ENCODE measurements at places on chromosomes 4 and X.

- DNase-seq = peak; percentile 56
These were observed 3.8 kb downstream of the TCEAL9 start for GRCh38 chrX:103360092-103360491.

- no peak for DNase-seq
These were observed 267.8 kb upstream of the INTU start for GRCh38 chr4:127364911-127365310.

DNA sequence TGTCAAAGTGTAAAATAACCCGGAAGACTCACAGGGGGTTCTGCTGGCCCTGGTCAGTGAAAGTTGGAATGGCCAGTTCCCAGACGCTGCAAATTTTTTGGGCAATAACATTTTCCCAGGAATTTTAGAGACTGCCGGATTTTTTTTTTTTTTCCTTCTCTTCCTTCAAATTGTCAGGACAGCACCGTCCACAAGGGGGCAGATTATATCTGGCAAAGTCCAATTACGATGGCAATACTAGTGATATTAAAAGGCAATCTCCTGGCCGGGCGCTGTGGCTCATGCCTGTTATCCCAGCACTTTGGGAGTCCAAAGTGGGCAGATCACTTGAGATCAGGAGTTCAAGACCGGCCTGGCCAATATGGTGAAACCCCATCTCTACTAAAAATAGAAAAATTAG lies 20.5 kb downstream of the SLC25A5 start:
- DNase-seq = peak; percentile 55

GRCh38 chr4:80183250-80184052 lies 13.9 kb upstream of the PRDM8 start:
- no peak for DNase-seq

DNA sequence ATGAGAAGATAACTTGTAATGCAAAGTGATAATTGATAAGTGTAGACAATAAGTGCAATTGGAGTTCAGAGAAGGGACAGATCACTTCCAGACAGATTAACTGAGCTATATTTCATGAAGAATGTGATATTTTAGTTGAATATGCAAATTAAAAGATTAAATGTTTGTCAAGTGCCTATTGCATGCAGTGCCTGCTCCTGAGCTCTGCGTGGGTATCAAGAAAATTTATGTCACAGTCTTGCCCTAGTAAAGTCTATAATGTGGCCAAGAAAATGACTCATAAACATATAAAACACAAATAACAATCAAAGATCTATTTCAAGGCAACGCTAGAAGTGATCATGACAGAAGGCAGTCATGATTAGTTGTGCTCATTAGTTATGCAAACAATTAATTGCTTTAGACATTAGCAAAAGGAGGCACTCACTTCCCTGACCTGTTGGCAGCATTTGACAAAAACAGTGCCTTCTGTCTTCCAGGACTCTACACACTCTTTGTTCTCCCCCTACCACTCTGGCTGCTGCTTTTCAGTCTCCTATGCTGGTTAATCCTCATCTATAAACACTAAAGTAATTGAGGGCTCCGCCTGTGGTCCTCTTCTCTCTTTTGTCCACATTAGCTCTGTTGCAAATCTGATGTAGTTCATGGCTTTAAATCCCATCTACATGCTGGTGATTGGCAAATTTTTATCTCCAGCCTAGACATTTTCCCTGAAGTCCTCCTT lies 47.7 kb downstream of the ARHGEF38 start:
- DNase-seq = no peak

GRCh38 chr4:93317561-93317960 lies 511.0 kb upstream of the ATOH1 start:
- no peak for DNase-seq

DNA sequence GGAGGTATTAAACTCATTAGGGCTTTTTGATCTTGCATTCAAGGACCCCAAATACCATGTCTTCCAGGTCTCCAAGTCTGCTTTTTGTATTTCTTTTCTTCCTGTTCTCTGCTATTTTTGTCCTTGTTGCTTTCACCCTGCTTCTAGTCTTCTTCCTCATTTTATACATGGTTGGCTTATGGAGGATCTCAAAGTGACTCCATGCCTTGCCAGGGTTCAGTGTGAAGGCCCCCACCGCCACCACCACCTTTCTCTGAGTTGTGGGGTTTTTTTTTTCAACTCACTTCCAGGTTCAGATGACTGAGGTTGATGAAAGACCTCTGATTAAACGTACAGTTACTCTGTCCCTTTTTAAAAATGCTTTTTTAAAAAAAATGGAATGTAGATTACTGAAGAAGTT lies 96.3 kb downstream of the MAML3 start:
- DNase-seq = peak; percentile 64

DNA sequence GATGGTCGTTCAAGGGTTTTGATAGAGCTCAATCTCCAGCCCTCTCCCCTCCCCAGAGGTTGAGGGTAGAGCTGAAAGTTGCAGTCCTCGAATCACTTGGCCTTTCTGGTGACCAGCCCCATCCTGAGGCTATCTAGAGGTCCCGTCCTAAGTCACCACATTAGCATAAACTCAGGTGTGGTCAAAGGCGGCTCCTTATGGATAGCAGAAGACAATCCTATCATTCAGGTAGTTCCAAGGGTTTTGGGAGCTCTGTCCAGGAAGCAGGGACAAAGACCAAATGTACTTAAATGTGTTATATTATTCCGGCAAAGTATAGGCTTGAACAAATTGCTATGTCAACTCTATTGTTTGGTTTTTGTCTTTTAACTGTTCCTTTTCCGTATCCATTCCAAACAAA lies 30.6 kb downstream of the PDK3 start:
- no peak for DNase-seq

DNA sequence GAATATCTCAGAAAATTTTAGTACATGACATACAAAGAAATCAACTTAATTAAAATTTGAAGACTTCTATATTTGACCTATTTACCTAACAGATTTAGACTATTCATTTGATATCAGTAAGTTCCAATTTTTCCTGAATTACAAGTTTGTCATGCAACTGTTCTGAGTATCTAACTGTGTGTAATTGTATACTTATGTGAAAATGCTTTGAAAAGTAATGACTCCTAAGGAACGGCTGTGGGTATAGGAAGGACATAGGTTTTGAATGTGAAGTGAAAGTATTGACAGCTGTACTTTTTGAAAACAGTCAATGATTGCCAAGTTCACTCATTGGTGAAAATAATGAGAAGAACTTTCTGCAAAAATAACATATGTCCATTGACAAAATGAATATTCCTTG lies 2.9 kb downstream of the GRIA2 start:
- DNase-seq = no peak

GRCh38 chr4:159283696-159284095 lies 180.8 kb downstream of the RAPGEF2 start:
- DNase-seq = no peak

DNA sequence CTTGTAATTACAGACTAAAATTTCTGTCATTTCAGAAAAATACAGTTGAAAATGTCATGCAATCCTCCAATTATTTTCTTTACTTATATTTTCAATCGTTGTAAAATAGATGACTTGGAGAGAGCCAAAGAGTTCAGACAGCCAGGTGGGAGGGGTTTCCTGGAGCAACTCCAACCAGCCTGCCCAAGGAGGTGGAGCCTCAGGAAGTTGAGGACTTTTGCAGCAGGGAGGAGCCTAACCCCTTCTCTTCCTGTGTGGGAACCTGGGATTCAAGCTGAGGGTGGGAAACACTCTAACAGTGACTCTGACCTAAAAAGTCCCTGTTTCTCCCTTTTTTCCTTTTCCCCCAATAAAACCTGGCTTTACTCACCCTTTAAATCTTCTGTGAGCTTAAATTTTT lies 72.2 kb upstream of the GABRG1 start:
- no peak for DNase-seq

DNA sequence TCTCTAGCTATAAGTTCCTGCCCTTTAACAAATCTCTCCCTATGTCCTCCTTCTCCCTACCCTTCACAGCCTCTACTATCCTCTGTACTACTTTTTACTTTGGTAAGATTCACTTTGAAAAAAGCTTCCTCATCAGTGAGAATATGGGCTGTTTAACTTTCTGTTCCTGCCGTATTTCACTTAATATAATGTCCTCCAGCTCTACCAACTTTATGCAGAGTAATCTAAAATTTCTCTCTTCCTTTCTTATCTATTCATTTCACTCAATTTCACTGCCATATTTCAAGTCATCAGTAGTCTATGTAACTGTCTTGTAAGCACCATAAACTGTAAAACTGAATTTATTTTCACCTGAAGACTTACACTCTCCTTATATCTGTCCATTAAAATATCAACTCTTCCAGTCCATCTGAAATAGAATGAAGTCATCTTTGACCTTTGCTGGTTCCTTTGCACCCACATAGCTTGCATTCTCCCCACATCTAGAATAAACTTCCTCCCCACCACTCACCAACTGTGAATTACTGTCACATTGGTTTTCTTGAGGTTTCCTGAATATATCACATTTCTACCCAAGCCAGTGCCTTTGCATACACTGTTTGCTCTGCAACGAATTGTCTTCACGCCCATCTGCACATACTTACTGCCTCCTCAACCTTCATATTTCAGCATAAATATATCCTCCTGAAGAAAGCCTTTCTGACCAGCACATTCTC lies 54.6 kb downstream of the ARAP2 start:
- DNase-seq = no peak

DNA sequence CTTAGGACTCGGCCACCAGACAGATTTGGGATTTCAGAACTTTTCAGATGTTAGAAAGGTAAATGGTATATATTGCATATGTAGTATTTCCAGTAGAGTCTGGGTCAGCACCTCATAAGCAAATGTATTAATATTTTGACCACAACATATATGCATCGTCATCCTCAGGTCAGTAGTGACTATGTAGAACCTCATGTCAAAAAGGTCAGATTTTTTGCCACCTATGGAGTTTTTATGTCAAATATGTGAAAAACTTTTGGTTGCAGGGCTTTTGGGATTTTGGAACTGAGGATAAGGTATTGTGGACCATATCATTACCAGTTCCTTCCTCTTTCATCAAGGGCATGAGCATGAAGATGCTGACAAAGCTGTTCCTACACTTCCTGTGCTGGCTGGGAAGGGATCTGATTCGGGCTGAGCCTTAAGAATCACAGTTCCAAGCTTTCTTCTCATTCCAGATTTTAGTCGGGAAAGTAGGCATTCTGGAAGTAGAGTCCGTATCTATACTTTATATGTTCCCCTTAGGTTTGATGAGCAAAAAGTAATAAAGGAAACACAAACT lies 183.0 kb upstream of the PGRMC2 start:
- DNase-seq = no peak

DNA sequence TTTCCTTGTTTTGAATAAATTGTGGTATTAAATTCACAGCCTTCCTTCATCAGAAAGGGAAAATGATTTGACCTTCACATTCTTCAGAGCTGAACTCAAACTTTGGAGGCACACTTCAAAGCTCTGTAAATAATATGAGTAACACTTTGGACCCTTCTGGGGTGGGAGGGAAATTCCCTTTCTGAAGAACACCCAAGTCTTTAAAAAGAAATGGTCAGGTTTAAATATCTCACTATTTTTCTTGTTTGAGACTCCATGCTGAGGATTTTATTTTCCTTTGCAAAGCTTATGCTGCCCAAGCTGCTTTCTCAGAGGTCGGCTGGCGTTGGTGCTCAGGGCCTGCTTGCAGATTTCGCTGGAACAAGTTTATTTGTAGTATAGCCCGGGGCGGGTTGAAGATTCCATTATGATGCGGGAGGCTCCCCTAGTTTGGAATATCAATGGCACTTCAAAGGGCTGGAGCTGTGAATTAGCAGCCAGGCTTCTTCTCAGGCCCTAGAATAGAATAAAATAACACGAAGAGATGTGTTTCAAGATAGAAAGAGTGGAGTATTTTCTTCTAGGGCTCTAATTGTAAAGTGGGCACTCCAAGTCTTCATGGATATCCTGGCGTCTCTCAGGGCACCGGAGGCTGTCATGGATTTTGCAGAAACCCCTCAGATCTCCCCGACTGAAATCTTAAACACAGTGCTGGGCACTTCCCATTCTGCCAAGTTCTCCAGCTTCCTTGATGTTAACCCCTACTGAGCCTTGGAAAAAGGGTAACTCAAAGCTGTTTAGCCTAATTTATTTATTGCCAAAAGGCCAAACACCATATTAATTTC lies 315.6 kb downstream of the GPAT3 start:
- no peak for DNase-seq

- peak; percentile 40 for DNase-seq
These were observed 57.1 kb upstream of the ATXN3L start for GRCh38 chrX:13376857-13377549.

DNA sequence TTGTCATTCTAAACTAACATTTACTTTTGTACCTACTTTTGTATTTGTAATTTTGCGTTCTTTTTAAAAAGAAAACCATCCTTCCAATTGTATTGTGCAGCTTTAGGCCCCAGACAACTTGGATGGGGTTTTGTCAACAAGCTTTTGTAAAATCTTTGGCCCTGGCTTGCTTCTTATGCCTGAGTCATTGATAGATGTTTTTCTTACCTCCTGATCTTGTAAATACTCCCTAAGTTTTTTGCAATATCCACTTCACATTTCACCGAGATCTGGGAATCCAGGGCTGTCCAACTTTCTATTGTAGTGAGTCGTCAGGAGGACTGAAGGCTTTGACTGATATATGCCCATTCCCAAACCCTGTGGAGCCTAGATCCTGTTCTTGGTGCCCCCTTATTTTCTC lies 126.9 kb upstream of the GUCY1A1 start:
- no peak for DNase-seq

GRCh38 chr4:112189754-112190153 lies 41.8 kb upstream of the AP1AR start:
- peak; percentile 26 for DNase-seq

GRCh38 chrX:154412468-154412867 lies 1.1 kb downstream of the TAFAZZIN start:
- peak; percentile 3 for DNase-seq

DNA sequence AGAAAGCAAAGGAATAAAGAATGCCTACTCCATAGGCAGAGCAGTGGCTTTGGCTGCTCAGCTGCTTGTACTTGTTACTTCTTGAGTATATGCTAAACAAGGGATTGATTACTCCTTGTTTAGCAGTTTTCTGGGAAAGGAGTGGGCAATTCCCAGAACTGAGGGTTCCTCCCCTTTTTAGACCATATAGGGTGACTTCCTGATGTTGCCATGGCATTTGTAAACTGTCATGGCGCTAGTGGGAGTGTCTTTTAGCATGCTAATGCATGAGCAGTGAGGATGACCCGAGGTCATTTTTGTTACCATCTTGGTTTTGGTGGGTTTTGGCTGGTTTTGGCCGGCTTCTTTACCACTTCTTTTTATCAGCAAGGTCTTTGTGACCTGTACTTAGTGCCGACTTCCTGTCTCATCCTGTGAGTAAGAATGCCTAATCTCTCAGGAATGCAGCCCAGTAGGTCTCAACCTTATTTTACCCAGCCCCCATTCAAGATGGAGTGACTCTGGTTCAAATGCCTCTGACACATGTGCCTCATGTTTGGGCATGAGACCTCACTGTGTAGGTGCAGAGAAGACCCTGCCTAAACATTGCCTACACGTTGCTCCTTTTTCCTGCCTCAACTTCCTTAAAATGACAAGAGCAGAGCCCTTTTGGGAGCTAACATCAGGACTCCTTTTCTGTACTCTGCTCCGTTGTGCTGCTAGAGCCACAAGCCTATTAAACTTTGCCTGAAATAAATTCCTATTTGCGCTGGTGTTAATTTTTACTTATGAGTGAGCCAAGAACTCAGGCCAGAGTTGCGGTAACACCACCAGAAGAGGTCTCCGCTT lies 21.0 kb upstream of the UBA6 start:
- peak; percentile 97 for DNase-seq

GRCh38 chrX:12741416-12741815 lies 49.8 kb upstream of the PRPS2 start:
- DNase-seq = no peak

- DNase-seq = no peak
These were observed 525.9 kb upstream of the ZFP42 start for GRCh38 chr4:187469627-187470026.

GRCh38 chr4:55386073-55386472 lies 9.7 kb upstream of the TMEM165 start:
- peak; percentile 76 for DNase-seq
